Body of pancreas (tissue), 4 donors: ENCODE measurements at places on chromosomes 2 and 18.

GRCh38 chr2:203567691-203568090, 32.6 kb upstream of the RAPH1 start:
- no peak for DNase-seq

- DNase-seq, result peak; percentile 90
Measured at GRCh38 chr2:28665041-28665704, 86.5 kb upstream of the PPP1CB start.

GRCh38 chr2:239498981-239499634, 98.3 kb upstream of the HDAC4 start:
- DNase-seq, result peak; percentile 25

DNA sequence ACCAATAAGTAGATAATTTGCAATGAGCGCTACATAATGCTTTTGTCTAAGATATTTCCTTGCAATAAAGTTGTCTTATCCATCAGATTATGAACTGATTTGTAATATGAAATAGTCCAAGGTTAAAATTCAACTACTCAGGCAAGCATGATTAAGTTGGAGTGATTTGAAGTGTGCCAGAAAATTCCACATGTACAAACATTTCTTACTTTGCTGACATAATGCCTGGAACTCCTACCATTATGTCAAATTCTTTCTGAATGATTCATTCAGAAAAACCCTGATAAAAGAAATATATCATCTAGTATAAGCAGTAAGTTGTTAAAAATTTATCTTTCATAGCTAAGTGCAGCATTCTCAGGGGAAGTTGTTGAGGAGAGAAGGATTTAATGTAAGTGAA, 87.3 kb downstream of the CBLN2 start:
- DNase-seq, result no peak

- DNase-seq, result peak; percentile 86
Measured at GRCh38 chr18:7021994-7022840, 95.4 kb downstream of the LAMA1 start.

GRCh38 chr2:9463698-9464034, 10.7 kb upstream of the IAH1 start:
- no peak for DNase-seq

DNA sequence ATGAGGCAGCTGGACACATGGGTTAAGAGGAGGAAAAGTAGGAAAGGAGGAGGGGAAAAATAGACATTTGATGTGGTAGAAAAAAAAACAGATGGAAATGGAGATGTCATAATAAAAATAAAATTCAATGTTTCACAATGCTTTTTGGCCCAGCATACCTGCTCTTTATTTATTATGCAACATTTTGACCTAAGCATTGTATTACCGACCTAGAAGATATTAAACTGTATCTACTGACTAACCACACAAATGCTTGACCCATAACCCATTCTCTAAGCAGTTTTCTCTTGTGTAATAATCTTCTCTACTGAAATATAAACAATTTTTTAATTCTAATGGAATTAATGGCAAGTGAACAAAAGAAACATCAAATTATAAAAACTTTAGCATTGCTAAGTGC, 362.3 kb downstream of the FBXO15 start:
- DNase-seq, result no peak

GRCh38 chr18:45852631-45853030, 27.2 kb downstream of the SIGLEC15 start:
- no peak for DNase-seq

GRCh38 chr18:13067966-13068365, 76.8 kb downstream of the CEP192 start:
- DNase-seq, result no peak

- DNase-seq, result no peak
Measured at GRCh38 chr2:3241971-3242746, 135.5 kb downstream of the EIPR1 start.

DNA sequence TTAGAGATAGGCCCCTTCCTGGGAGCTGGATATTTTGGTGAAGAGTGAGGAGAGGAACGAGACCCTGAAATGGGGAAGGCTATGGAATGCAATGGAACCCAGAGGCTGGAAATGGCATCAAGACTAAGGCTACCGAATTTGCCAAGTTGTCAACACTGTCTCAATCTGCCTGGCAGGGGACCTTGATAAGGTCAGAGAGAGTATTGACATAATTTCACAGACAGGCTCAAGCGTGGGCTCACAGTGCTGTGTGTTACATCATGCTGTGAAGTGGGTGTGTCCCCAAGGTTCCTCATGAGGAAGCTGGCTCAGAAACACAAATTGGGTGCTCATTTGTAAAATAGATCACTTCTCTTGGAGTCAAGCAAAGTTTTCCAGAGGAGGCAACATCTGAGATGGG, 51.8 kb upstream of the CYRIA start:
- peak; percentile 35 for DNase-seq

DNA sequence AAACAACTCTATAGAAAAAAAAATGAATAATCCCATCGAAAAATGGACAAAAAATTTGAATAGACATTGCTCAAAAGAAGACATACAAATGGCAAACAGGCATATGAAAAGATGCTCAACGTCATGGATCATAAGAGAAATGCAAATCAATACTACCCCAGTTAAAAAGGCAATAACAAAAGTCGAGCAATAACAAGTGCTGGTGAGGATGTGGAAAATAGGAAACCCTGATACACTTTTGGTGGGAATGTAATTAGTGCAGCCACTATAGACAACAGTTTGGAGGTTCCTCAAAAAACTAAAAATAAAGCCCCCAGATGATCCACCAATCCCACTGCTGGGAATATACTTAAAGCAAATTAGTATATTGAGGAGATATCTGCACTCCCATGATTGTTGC, 701.5 kb downstream of the NUP35 start:
- no peak for DNase-seq

DNA sequence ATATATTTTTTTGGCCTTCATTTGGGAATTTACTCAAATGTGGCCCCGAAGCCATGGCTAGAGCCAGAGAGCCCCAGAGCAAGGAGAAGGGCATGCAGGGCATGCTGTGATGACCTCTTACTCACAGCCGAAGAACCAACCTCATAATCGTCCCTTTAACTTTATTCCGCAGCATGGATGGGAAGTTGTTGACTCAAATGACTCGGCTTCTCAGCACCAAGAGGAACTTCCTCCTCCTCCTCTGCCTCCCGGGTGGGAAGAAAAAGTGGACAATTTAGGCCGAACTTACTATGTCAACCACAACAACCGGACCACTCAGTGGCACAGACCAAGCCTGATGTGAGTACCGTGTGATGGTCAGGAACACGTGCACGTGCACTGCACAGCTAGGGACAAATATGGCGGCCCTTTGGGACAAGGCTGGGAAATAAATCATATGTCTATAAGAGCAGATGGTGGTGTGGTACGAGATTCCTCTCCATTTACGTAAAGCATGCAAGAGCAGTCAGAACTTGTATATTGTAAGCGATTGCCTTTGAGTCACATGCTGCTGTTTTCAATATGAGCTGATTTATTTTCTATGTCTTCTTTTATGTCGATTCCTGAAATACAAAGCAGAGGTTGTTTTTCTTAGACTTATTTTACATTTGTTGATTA, 280.9 kb downstream of the NEDD4L start:
- no peak for DNase-seq

DNA sequence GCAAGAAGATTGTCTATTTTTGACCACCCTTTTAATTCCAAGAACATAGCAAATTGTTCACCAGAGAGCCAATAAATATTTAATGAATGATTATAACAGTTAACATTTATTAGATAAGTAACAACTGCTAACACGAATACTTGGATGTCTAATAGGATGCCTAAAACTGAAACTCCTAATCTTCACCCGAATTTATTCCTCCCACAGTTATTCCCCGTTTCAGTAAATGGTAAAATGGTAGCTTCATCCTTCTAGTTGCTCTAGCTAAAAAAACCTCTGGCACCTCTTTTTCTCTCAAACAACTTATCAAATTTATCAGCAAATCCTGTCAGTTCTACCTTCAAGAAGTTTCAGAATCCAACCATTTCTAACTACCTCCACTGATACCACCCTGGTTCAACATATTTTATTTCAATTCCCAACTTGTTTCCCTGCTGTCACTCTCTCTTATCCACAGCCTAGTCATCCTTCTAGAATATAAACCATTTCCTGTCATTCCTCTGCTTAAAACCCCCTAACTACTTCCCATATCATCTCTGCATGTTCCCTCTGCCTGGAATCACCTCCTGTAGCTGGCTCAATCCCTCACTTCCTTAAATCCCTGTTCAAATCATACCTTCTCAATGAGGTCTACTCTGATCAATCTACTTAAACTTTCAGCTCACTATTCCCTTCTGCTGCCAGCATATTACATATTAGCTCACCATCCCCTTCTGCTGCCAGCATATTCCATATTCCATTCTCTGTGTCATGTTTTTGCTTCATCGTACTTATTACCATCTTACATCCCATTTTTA, 93.8 kb downstream of the ROCK2 start:
- no peak for DNase-seq

DNA sequence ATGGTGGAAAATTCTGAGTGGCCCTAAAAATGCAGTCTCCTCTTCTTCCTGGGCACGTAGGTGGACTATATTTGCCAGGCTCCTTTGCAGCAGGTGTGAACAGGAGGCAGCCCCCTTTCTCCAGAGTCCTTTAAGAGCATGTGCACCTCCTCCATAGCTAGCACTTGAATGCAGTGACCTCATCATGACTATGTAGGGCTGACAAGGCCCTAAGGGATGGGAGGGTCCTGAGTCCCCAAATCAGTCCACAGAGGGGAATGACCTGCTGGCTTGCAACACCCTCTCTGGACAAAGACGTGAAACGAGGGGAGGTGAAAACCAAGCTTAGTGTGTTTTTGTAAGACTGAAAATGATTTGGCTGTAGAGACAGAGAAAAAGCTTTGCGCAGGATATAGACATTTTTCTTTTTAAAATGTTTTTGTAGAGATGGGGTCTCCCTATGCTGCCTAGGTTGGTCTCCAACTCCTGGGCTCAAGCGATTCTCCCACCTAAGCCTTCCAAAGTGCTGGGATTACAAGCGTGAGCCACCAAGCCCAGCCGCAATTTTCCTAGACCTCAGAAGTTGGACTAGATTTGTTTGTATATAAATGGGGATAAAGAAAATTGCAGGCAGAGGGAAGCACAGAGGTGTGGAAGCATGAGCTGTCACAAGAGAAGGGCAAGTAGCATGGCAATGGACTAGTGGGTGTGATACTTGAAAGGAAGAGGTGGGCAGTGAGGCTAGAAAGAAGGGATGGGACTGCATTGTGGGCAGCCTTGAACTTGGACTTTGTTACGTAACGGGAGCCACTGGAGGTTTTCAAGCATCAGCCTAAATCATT, 28.8 kb downstream of the LONRF2 start:
- no peak for DNase-seq
